ENCODE measurements at places on chromosomes 11 and 22.

GRCh38 chr22:31602259-31602952 lies 59.6 kb downstream of the PISD start:
- peak; percentile 57 for DNase-seq

GRCh38 chr11:43567396-43567975 lies 113.1 kb upstream of the HSD17B12 start:
- DNase-seq, result peak; percentile 14

DNA sequence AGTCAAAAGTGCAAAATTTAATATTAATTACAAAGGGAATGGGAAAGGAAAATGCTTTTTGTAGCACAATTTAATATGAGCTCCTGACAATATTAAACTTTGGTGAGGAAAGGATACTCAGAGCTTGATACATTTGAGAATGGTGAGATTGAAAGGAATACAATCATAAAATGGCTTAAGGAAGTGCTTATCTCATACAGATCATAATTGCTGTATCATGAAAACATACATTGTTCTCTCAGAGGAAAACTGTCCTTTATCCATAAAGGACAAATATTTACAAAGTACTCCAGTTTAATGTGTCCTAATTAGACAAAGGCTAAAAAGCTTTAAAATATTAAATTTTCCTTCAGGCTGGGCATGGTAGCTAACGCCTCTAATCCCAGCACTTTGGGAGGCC lies 260.4 kb downstream of the TMEM135 start:
- DNase-seq, result no peak

DNA sequence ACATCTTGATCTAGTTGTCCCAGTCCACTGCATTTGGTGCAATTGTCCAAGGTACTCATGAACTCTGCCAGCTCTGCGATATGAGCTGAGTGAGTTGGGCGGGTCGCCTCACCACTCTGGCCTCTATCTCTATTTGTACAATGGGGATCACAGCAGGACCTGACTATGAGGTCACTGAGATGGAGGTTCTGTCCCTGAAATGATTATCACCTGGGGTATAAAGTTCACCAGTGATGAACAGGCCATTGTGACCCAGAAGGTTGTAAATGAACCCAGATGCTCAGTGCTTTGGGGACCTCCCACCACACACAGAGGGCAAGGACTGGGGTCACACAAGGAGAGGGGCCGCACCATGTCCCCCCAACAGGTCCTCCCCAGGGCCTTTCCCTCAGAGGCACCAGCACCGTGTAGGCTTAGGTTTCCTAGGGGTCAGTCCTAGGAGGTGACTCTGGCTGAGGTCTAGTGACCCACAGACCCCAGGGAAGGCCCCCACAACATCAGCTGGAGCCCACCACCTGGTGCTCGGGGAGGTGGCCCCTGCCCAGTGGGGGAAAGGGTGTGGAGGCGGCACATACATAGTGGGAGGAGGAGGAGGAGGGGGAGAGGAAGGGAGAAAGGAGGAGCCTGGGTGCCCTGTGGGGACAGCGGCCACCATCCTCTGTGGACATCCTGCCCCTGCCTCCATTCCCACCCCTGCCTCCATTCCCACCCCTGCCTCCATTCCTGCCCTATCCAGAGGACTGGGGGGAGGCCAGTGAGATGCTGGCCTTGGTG lies 25.0 kb upstream of the IGLL1 start:
- no peak for DNase-seq

DNA sequence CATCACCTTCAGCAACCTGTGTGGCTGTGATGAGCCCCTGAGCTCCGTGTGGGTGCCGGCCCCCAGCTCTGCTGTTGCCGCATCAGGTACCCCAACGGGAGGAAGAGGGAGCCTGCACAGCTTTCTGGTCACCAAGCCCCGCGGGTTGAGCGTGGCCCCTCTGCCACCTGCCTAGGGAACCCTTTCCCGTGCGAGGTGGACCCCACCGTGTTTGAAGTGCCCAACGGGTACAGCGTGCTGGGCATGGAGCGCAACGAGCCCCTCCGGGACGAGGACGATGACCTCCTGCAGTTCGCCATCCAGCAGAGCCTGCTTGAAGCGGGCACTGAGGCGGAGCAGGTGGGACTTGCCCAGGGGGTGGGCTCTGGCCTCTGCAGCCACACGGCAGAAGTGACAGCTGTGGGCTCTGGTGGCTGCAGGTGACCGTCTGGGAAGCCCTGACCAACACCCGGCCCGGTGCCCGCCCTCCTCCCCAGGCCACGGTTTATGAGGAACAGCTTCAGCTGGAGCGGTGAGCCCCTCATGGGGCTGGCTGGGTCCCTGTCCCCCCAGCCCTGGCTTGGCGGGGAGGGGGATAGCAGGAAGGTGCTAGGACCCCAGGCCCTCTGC lies 1.9 kb upstream of the SSH3 start:
- DNase-seq, result no peak

DNA sequence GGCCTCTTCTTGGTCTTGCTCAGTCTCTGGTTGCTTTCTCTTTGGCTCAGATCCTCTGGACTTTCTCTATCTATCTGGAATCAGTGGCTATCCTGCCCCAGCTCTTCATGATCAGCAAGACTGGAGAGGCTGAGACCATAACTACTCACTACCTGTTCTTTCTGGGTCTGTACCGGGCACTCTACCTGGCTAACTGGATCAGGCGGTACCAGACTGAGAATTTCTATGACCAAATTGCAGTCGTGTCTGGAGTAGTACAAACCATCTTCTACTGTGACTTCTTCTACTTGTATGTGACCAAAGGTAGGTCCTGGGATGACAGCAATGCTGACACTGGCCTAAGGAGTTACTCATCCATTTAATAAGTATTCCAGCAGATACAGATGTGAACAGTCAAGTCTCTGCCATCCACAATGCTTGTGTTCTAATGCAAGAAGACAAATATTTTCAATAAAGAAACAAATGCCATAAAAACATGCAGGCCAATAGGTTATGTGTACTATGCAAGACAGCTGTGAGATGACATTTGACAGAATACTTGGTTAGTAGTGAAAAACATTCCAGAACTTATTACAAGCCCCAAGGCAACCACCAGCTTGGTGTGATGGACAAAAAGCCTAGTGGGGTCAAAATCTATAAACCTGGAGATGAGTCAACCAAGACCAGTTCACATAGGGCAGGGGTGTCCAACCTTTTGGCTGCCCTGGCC lies 13.4 kb downstream of the KDELR3 start:
- no peak for DNase-seq

All from amniotic stem cell (primary cell).